ENCODE measurements at places on chromosomes 6 and 20.

- DNase-seq, result no peak
These were observed 23.8 kb downstream of the IYD start for GRCh38 chr6:150392452-150393220.

DNA sequence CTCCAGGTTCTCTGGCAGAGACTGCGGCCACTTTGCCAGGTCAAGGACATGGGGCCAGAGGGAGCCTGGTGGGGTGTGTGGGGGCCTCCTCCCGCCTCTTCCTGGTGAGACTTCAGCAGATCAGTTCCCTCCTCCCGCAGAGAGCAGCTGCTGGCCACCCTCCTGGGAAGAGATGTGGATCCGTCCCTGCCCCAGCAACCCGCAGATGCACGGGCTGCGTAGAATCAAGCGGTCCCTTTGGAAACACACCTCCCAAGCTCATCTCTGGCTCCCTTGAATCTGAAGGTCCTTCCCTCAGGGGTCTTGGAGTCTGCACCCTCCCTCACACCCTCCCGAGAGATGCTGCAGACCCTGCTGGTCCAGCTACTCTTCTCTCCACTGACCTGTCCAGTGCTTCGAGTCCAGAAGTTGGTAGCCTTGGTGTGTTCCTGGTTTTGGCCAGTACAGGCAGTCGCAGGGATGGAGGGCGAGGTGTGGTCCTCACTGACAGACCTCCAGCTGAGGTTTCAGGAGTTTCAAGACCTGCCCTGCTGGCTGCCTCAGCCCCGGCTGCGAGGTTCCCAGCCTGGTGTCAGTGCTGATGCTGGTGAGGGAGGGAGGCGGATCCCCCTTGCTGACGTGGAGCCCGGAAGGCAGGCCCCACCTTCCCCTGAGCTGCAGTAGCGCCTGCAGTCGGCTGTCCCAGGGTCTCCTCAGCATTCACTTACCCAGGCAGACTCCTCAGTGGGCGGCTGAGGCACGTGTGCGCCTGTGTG is at the start of gene NPBWR2:
NPBWR2 (minus strand) TSS at position 585 of the 755 bp plus-strand sequence. CDS start 734 bp downstream, outside the sequence.
- no peak for DNase-seq

DNA sequence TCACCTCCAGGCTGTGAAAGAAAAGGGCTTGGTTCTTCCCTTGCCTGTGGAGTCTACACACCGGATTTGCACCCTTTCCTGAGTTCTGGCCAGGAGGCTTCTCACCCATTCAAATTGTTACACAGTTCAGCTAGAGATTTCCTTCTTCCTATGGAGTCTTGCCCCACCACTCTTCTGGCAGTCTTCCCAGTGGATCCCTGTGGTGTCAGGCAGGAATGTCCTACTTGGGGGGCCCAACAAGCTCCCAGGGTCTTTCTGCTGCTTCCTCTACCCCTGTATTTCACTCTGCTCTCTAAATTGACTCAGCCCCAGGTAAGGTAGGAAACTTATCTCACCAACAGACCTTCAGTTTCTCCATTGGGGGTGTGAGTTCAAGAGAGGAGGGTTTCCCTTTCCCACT is 14.0 kb upstream of the CST9L start:
- no peak for DNase-seq

GRCh38 chr6:87165185-87165584 is 9.8 kb downstream of the ZNF292 start:
- no peak for DNase-seq

GRCh38 chr6:133456439-133456838 is 215.3 kb downstream of the EYA4 start:
- no peak for DNase-seq

DNA sequence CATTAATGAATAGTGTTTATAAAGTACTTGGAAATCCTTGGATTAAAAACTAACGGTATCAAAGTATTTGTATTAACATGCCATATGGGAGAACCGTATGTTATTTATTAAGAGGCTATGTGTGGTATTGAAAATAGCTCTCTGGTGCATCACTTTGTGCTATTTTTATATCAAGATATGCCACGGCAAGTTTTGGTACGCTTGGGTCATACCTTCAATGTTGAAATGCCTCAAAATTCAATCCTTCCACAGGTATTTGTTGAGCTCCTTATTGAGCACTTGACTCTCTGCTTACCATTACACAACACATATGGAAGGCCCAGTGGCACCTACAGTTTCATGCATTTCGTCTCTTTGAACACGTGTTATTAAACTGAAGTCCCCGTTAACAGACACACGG is 647.9 kb downstream of the KIF16B start:
- DNase-seq, result no peak

DNA sequence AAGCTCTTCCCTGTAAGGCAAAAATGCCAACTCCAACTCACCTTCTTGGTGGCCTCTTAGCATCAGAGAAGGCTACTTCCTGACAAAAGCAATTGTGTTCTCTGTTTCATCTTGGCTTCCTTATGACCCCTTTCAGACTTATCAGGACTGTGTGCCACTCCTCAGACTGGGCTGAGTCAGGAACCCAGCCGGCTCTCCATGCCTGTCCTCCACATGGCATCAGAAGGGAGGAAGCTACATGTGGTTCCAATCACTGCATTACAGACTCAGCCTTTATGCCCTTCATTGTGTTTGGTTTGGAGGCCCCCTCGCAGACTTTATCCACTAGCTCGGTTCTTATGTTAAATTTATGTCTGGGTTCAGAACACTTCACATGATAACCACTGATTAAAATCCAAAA is 142.5 kb downstream of the SLC24A3 start:
- no peak for DNase-seq

- DNase-seq, result no peak
These were observed 952.9 kb upstream of the EPHA7 start for GRCh38 chr6:94372229-94372628.

DNA sequence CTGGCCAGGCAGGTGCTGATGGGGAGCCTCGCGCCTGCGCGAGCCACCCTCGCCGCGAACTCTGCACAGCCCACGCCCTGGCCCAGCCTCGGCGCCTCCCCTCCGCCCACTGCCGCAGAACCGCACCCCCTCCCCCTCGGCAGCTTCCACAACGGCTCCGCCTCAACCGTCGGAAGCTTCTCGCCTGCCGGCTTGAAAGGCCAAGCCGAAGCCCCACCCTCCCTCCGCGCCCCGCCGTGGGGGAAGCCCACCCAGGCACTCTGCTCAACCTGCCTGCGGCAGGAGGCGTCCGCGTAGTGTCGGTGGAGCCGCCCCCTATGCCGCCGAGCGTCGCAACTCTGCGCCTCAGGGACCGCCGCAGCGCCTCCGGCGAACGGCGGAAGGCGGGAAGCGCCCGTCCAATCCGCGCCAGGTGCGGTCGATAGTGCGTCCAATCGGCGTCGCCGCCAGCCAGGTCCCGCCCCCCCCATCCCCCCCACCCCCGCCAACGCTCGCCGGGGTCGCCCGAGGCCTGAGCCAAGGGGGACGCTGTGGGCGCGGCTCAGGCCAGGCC is at the start of gene SYCP2:
SYCP2 (minus strand) TSS at position 342 of the 553 bp plus-strand sequence. CDS start 11,224 bp downstream, outside the sequence.
- DNase-seq, result peak; percentile 35

DNA sequence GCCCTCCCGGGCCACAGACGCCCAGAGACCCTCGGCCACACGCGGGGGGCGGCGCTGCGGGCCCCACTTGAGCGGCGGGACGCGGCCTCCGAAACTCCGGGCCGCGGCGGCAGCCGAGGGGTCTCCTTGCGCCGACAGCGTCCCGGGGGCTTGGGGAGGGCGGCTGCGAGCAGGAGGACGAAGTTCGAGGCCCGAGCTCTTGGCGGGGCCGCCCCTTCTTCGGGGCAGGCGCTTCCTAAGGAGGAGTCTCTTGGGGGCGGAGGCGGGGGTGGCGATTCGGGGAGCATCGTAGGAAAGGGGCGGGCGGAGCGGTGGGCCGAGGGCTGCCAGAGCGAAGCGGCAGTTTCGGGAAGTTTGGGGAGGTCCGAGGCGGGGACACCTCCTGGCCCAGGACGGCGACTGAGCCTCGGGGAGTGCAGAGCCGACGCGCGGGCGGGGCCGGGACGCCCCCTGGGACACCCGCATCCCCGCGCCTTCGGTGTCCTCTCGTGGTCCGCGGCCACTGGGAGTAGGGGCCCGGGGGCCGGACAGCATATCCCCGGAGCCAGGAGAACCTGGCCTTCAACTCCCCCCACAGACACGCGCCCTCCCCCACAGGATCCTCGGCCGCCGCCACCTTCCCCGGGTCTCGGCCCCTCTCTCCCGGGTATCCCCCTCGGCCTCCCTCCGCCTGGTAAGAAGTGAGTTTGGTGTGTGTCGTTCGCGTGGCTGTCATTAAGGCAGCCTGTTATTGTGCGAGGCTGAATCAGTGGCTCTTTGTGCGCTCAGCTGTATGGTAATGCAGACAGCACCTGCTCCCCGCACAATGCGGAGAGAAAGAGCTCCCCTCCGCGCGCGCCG is 613 bp upstream of the DLL1 start:
- no peak for DNase-seq

DNA sequence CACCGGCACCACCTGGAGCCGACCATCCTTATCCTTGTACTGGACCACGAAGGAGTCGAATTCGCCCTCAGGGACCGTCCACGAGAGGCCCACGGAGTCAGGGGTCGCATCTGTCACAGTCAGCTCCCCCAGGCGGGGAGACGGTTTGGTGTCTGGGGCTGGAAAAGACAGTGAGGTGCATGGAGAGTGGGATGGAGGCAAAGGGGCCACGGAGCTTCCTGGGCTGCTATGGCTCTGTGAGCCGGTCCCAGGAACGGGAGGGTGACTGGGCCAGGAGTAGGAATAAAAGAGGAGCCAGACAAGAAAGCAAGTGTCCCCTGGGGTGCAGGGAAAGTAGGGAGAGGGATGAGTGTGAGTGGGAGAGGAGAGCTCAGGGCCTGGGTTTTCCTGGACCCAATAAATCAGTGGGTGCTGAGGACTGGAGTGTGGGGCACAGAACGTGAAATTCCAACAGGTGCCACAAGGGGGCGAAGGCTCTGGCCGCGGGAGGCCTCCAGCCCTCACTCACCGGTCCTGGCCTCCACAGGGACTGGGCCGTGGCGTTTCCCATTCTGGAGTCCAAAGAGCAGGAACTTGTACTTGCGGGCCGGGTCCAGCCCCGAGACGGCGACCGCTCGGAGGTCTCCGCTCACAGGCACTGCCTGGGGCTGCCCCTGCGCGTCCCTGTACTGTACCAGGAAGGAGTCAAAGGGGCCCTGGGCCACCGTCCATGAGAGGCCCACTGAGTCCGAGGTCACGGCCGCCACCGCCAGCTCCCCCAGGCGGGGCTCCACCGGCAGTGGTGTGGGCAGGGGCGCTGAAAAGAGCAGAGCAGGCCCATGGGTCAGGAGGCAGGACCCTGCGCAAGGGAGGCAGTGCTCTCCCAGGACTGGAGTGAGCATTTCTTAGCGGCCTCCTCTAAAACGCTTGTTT is 9.9 kb downstream of the CYP21A2 start:
- peak; percentile 11 for DNase-seq

DNA sequence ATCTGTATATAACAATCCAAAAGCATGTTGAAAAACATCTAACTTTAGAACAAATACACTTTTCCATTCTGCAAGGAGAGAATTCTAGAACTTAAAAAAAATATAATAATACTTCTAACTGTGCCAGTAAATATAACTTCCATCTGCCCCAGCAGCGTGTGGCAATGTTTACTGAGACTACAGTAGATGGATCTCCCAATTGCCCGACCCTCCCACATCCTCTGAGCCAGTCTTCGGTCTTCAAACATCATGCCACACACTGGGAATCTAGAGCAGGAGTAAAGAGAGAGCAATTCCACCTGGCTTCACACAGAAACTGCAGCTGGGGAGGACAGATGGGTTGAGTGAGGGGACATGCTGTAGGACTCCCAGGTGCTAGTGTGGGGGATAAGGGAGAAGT is 121.3 kb upstream of the NHSL1 start:
- no peak for DNase-seq

- no peak for DNase-seq
These were observed 274.3 kb upstream of the FERMT1 start for GRCh38 chr20:6397115-6397514.

GRCh38 chr6:67956352-67956751 is 678.7 kb upstream of the ADGRB3 start:
- no peak for DNase-seq
